ENCODE measurements at places on chromosomes 7 and 10. TPM values are rescaled to one million over a fixed set of nuclear protein-coding genes. Genes with fewer than 3 reads are reported as not detected.

Gene SERPINE1
- 24.4 TPM for total RNA-seq

Gene LSM5
- 15.4 TPM for total RNA-seq

Gene HPSE2
- 4.7 TPM for total RNA-seq

Gene PRRT4
- total RNA-seq, result 1.2 TPM

Gene NKX1-2
- total RNA-seq, result 0.85 TPM

Gene SEMA3A
- total RNA-seq, result 1.9 TPM

Gene MAGI2
- 27.1 TPM for total RNA-seq

Data from prostate gland (tissue), 2 donors.